ENCODE measurements at places on chromosomes 16 and 17.

GRCh38 chr17:33732116-33732515 is 439.0 kb upstream of the ASIC2 start:
- no peak for DNase-seq

- DNase-seq: no peak
Observed at GRCh38 chr17:43026595-43026994, 1.6 kb downstream of the RND2 start.

DNA sequence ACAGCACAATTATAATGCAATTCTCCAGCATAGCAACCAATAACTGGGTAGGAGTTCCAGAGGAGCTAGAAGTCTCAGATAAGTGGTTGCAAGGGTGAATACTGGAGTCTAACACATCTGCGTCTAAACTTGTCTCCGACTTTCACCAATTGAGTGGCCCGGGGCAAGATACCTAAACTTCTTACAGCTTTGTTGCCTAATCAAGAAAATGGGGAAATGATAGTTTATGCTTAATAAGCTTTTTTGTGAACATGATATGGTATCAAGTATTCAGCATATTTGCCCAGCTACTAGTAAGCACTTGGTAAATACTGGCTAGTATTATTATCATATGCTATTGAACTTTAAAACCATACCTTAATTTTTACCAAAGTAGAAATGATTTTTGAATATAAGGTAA is 183.5 kb downstream of the KCNJ2 start:
- no peak for DNase-seq

DNA sequence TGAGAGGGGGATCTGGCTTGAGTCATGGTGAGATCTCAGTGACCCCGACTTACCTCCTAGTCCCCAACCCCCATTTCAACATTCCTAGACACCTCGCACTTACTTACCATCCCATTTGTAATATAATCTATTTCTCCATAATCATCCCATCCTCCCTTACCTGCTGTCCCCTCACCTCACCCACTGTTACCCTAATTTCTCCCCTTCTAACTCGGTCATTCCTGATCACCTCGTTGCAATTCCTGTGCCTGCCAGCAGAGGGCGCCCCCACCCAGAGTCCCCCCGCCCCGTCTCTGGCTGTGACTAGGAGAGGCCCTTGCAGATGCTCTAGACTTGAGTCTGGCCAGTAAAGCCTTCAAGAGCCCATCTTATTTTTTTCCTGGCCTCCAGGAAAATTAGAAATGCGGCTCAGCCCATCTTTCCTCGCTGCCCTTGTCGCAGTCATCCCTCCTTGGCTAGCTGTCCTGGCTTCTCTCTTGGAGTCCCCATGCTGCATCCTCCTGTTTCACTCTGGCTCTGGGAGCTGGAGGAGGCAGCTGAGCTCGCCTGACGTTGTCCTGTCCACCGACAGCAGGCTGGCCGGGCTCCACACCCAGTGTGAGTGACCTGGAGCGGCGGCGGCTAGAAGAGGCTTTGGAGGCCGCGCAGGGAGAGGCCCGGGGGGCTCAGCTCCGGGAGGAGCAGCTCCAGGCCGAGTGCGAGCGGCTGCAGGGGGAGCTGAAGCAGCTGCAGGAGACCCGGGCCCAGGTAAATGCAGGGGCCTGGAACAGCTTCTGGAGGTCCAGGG is 5.0 kb downstream of the TBKBP1 start:
- no peak for DNase-seq

DNA sequence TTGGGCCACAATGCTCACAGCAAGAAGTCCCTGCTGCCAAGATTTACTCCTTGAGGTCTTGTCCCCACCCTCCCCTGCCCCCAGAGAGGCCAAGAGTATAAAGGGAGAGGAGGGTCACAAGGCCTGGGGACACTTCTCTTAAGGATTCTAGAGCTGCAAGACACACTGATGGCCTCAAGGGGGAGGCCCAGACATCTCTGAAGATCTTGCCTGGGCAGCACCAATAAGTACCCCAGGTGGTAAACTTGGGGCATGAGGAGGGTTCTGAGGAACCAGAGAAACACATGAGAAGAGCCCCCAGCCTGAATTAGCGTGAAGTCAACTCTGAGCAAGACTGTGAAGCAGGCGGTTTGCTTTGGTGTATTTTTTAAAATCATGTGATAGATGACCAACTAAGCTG is 26.8 kb upstream of the MTMR4 start:
- no peak for DNase-seq

DNA sequence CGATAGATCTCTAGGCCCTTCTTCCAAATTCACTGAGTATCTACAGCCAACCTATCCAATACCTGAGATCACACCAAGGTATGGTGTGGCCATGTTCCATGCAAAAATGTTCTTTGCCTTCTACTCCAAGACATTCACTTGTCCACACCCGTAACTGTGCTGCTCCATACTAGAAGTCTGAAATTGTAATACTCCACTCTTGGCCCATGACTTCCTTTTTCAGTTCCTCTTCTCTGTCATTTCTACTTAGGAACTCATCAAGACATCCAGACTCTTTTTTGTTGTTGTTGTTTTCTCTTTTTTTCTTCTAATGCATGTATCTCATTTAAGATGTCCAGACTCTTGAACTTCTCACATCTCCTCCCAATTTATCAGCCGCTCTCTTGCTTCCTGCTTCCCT is 42.5 kb upstream of the KSR1 start:
- no peak for DNase-seq

DNA sequence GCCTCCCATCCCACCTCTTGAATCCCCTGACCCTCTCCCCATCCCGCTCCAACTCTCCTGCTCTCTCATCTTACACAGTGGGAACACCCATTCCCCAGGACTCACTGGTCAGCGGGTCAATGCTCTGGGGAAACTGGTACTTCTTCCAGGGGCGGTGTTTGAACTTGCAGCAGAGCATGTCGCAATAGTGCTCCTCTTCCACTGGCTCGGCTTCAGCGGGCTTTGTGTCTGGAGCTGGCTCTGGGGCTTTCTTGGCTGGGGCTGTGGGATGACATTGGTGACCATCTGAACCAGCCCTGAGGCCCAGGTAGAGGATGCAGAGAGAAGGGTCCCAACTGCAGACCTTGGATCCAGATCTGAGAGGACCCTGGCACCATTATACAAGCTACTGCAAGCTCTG is 51.9 kb downstream of the CNGB1 start:
- DNase-seq: no peak

DNA sequence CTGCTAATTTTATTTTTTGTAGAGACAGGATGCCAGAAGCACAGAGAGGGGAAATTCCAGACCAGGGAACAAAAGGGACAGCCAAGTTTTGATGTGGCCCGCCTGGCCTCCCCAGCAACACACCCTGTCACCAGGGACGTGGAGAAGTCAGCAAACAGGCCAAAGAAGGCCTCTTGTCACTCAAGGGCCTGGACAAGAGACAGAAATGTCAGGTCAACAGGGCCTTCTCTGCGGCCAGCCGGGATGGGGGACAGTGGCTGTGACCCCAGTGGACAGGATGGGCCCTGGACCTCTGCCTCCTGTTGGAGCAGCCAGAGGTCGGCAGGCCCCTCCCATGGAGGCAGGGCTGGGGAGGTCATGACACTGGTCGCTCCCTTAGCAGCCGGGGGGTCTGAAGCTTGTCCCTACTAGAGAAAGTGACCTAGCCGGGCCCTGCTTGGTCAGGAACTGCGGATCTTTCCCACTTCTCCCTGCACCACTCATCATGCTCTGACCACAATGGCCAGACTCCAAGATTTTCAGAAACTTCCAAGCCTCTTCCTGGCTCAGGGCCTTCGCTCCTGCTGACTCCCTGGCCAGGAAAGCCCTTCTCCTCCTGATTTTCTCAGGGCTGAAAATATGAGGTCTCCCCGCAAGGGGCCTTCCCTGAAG is 9.2 kb upstream of the TVP23A start:
- DNase-seq: no peak

GRCh38 chr16:27474921-27475320 is 72.9 kb downstream of the IL21R start:
- no peak for DNase-seq

DNA sequence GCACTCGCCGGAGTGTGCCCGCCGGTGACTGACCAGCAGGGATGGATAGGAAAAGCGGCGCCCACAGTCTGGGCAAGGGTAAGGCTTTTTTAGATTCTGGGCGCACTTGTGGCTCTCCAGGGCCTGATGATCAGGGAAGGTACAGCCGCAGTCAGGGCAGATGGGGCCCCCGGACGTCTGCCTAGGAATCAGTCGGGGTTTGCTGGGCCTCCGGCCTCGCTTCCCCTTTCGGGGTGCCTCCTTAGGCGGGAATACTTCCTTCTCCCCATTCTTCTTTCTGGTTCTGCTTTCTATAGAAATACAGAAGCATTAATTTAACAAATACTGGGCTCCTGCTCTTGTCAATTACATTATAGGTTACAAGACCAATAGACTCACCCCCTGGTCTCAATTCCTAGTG is 5.0 kb downstream of the ZNF689 start:
- no peak for DNase-seq

DNA sequence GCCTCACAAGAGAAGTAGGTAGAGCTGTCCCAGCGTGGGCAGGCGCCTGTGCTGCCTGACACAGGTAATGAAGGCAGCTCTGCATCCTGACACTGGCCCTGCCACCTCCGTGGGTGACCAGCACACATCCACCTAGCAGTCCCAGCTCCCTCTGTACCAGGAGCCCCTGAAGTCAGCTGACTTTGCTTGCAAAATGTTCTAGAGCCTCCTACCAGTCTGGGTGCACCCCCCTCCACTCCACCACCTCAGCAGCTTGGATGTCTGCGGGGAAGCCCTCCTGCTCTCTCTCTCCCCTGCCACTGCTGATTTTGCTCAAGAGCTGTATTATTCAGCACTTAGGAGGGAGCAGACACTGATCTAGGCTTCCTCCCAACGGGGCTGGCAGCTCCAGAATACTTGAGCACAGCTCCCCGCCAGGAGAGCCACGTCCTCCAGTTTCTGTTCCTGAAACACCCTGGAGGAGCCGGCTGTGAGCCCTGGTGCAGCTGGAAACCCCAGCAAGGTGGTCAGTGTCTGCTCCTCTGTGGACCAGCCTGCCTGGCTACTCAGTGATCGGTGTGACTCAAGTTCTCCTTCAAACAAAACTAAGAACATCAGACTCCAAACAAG is 1.0 kb downstream of the RNF166 start:
- DNase-seq: no peak

DNA sequence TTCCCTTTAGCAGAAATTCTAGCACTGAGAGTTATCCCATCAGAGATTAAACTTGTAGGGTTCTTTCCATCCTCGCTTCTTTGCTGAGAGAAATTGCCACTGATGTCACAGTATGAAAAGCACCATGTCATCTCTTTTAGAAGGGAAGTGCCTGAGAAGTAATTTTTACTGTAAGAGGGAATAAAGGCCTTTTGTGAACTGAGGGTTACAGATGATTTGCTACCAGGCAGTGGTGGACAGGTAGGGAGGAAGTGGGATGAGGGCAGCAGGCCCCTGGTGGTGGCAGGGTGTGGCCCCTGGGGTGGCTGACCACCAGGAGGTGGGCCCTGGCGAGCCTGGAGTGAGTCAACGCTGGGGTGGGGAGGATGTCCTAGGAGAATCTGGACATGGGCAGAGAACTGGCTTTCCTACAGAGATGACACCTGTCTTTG is 6.4 kb upstream of the MILR1 start:
- no peak for DNase-seq

GRCh38 chr17:75478508-75478907 is 22.1 kb downstream of the TMEM94 start:
- no peak for DNase-seq

DNA sequence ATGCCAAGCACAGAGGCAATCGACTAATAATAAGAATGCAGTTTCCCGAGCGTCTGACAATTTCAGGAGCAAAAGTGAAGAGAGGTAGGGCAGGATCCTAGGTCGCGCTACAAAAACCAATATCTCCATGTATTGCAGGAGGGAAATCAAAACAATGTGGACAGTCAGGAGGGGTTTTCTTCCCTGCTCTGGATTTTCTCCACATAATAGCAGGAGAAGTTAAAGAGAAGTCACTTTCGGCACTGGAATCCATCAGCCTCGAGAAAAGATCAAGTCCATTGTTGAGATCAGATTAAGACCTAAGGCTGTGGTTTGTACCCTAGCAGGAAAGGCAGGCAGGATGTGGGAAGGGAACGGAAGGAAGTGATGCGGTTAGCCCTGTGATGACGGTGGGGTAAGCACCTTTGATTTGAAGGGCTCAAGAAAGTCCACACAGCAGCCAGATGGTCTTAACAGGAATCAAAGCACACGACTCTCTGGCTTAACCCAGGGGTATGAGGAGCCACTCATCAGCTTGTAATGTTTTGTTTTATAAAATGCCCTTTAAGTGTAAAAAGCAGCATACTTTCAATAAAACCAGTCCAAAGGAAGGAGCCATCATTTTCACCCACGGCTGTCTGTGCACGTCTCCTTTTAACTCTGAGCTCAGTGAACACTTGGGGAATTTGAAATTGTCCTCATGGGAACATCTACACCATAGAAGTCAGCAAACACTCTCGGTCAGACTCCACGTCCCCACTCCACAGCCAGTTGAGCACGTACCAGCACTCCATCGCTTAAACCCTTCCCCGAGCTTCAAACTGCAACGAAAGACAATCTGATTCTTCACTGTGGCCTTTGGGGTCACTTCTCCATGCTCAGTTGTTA is 15.8 kb upstream of the AKTIP start:
- peak; percentile 31 for DNase-seq

DNA sequence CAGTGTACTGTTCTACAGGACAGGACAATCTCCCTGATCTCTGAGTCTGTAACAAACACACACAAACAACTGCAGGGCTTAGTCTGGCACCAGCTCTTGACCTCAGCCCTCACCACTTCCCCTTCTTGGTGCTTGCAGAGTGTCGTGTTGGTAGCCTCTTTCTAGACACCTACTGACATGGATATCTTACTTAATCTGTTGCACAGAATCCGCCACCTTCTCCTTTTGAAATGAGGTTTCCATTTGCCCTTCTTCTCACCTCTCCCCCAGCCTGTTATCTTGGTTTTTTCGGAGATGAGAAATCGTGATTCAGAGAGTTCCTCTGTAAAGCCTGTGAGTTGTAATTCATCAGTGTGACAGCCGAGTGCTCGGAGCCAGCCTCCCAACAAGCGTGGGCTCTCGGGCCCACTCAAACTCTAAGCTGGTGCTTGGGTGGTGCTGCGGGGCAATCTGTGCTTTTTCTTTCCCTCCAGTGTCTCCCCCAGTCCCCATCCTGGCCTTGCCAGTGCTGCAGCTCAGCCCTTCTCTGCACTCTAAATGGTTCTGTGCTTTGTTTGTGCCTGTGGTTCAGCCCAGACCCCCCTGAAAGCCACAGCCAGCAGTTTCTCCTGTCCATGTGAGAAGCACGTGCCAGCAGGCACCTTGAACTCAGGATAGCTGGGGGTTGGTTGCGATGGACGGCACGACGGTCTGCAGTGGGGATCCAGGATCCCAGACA is 28.1 kb downstream of the KIAA0513 start:
- peak; percentile 31 for DNase-seq

GRCh38 chr17:48443712-48444111 is 13.7 kb upstream of the SKAP1 start:
- DNase-seq: no peak

Data from esophagus squamous epithelium (tissue), 5 donors.